Esophagus muscularis mucosa (tissue), 4 donors: ENCODE measurements at places on chromosomes 12 and 14. TPM values are rescaled to one million over a fixed set of nuclear protein-coding genes. Genes with fewer than 3 reads are reported as not detected.

- no peak for DNase-seq
- H3K4me3 ChIP-seq = no peak overlapping the region
- no peaks in the 10 kb centered on the region for H3K4me1 ChIP-seq
- H3K36me3 ChIP-seq = no peaks in the 10 kb centered on the region
These were observed 62.6 kb upstream of the ESRRB start for GRCh38 chr14:76313303-76313702.

DNA sequence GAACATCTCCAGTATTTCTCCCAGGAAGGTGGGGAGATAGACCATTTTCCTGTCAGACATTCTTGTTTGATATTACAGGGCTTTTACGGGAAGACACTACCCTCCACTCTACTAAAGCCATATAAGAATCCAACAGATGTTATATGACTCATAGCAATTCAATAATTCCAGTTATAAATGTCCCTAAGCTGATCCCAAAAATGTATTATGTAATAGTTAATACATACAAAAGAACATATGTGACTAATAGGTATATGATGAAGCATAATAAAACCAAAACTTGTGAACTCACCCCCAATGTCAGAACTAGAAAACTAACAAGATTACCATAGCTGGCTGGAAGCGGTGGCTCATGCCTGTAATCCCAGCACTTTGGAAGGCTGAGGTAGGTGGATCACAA, 84.2 kb downstream of the EFCAB11 start:
- H3K27ac ChIP-seq = no peak overlapping the region
- no peaks in the 10 kb centered on the region for H3K36me3 ChIP-seq
- no peaks in the 10 kb centered on the region for H3K4me1 ChIP-seq
- DNase-seq = no peak

DNA sequence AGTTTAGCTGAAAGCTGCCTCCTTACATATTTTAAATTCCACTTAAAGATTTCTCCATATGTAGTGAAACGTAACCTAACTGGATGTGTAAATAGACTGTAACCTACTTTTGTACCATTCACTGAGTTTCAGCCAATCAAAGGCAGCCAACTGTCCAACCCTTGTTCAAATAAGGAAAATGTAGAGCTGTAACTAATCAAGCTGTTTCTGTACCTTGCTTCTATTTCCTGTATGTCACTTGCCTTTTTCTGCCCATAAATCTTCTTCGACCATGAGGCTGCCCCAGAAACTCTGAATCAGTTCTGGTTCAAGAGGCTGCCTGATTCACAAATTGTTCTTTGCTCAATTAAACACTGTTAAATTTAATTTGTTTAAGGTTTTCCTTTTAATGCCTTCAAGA, 6.3 kb downstream of the SLC7A8 start:
- no peak overlapping the region for H3K4me3 ChIP-seq
- H3K27ac ChIP-seq = no peak overlapping the region
- no peaks in the 10 kb centered on the region for H3K27me3 ChIP-seq
- no peaks in the 10 kb centered on the region for H3K36me3 ChIP-seq

DNA sequence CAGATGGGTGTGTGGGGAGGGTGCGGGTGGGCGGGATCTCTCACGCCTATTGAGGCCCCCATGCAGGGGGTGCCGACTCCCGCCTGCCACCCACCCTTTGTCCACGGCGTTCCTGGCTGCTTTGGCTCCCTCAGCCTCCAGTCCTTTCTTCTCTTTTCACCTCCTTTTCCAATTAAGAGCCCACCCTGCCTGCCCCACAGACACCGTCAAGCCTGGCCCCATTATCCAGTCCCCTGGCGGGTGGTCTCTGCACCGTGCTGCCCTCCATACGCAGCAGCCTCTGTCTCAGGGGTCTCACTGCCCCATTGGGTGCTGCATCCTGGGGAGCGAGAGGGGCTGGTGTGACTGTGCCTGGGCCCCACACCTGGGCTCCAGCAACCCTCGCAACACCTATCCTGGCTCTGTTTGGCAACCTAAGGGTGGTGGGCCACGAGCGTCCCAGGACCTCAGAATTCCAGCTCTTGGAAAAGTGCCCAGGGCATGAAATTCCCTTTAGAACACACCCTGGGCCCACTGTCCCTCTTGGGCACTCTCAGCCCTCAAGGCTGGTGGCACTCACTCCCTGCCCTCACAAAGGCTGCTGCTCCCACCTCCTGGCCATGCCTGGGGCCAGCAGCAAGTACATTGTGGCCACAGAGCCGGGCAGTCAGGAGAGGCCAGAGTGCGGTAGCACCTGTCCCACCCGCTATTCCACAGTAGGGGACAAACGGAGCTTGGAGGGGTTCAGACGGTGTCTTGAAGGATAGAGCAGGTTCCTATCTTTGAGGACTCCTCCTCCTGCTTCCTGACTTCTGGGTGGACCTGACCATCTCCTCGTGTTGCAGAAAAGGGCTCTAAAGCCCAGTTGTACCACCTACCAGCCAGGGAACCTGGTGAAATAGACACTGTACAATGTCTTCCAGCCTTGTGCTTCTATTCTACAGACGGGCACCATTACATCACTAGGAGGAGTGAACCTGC, 114.1 kb downstream of the KIF26A start:
- H3K36me3 ChIP-seq = no peaks in the 10 kb centered on the region
- no peak for DNase-seq
- no peaks in the 10 kb centered on the region for H3K4me1 ChIP-seq
- H3K27me3 ChIP-seq = peaks cover 16% of the 10 kb centered on the region
- no peak overlapping the region for H3K4me3 ChIP-seq

PTCSC3 gene
- not detected for total RNA-seq

- DNase-seq = no peak
- no peak overlapping the region for H3K27ac ChIP-seq
- H3K4me1 ChIP-seq = no peaks in the 10 kb centered on the region
- H3K4me3 ChIP-seq = no peak overlapping the region
- no peaks in the 10 kb centered on the region for H3K27me3 ChIP-seq
These were observed 91.7 kb upstream of the DIO3 start for GRCh38 chr14:101469382-101470247.

DNA sequence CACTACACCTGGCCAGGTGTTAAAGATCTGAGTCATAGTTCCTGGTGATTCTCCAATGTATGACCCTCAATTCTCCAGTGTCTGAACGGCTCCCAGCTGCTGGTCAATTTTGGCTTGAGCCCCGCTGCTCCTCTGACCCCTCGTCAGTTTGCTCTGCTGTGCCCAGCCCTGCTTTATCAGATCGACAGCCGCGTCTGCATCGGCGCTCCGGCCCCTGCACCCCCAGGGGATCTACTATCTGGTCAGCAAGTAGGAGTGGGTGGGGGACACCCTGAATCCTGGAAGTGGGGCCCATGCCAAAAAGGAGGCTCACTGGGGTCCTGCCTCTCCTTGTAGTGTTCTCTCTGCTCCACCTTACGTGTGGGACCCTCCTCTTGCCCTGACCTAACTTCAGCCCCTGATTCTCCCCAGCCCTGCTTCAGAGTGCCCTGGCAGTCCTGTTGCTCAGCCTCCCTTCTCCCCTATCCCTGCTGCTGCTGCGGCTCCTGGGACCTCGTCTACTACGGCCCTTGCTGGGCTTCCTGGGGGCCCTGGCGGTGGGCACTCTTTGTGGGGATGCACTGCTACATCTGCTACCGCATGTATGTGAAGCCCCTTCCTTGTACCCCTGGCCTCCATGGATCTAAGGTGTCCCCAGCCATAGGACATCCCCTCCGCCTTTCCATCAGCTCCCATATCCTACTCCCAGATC, 5.0 kb downstream of the SLC39A5 start:
- no peak overlapping the region for H3K27ac ChIP-seq
- DNase-seq = no peak
- no peaks in the 10 kb centered on the region for H3K4me1 ChIP-seq
- H3K36me3 ChIP-seq = peaks cover 36% of the 10 kb centered on the region
- H3K27me3 ChIP-seq = no peaks in the 10 kb centered on the region

ZNF385A gene
- 32.6 TPM for total RNA-seq

- peaks cover 62% of the 10 kb centered on the region for H3K4me1 ChIP-seq
- no peaks in the 10 kb centered on the region for H3K27me3 ChIP-seq
- no peak for DNase-seq
- H3K4me3 ChIP-seq = no peak overlapping the region
- peak overlapping the region; percentile 58 for H3K27ac ChIP-seq
- no peaks in the 10 kb centered on the region for H3K36me3 ChIP-seq
These were observed 11.7 kb downstream of the CAMKK2 start for GRCh38 chr12:121284551-121285390.

GRCh38 chr12:26688344-26688904, 144.6 kb downstream of the ITPR2 start:
- no peak overlapping the region for H3K27ac ChIP-seq
- no peak for DNase-seq
- H3K4me1 ChIP-seq = peaks cover 9% of the 10 kb centered on the region
- no peaks in the 10 kb centered on the region for H3K27me3 ChIP-seq
- H3K4me3 ChIP-seq = no peak overlapping the region

GRCh38 chr14:100714258-100714892, 12.3 kb upstream of the DLK1 start:
- no peak for DNase-seq
- peaks cover under 1% of the 10 kb centered on the region for H3K27me3 ChIP-seq
- H3K36me3 ChIP-seq = no peaks in the 10 kb centered on the region
- no peak overlapping the region for H3K4me3 ChIP-seq
- H3K4me1 ChIP-seq = peaks cover 8% of the 10 kb centered on the region

- no peaks in the 10 kb centered on the region for H3K27me3 ChIP-seq
- H3K36me3 ChIP-seq = no peaks in the 10 kb centered on the region
- H3K27ac ChIP-seq = peak within 1 kb of the TSS; percentile 98
- H3K4me1 ChIP-seq = peaks cover 65% of the 10 kb centered on the region
These were observed at the start of gene MAP3K12 for GRCh38 chr12:53499266-53500141. MAP3K12 (minus strand) TSS chr12:53499458; CDS start chr12:53487391, 12,067 bp downstream.

- H3K36me3 ChIP-seq = no peaks in the 10 kb centered on the region
- no peak overlapping the region for H3K27ac ChIP-seq
- no peaks in the 10 kb centered on the region for H3K4me1 ChIP-seq
- no peak overlapping the region for H3K4me3 ChIP-seq
These were observed 1445.4 kb downstream of the AACS start for GRCh38 chr12:126510630-126511029.

DNA sequence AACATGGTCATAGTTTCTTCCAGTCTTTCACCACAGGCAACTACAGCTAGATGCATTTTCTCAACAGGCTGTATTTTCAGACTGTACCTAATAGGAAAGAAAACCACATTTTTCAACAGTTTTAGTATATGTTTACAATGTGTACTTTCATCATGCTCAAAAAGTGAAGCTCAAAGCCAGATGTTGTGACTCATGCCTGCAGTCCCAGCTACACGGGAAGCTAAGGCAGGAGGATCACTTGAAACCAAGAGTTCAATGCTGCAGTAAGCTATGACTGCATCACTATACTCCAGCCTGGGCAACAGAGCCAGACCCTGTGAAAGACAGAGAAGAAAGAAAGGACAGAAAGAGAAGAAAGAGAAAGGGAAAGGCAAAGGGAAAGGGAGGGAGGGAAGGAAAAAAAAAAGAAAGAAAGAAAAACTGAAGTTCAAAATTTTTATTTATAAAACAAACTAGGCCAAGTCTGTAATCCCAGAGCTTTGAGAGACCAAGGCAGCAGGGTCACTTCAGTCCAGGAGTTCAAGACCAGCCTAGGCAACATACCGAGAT, 25.5 kb downstream of the GXYLT1 start:
- no peaks in the 10 kb centered on the region for H3K4me1 ChIP-seq
- H3K36me3 ChIP-seq = peaks cover 14% of the 10 kb centered on the region
- H3K27me3 ChIP-seq = no peaks in the 10 kb centered on the region
- H3K27ac ChIP-seq = no peak overlapping the region
- H3K4me3 ChIP-seq = no peak overlapping the region
- DNase-seq = no peak

GRCh38 chr14:23831596-23831995, 122.0 kb upstream of the DHRS4 start:
- no peak overlapping the region for H3K4me3 ChIP-seq
- H3K36me3 ChIP-seq = no peaks in the 10 kb centered on the region
- H3K27me3 ChIP-seq = no peaks in the 10 kb centered on the region

OVCH1 gene
- 0.17 TPM for total RNA-seq

GRCh38 chr12:123245678-123246077, 12.4 kb downstream of the MTRFR start:
- H3K27ac ChIP-seq = no peak overlapping the region
- H3K4me3 ChIP-seq = no peak overlapping the region
- no peaks in the 10 kb centered on the region for H3K27me3 ChIP-seq
- H3K4me1 ChIP-seq = peaks cover 25% of the 10 kb centered on the region

- H3K4me3 ChIP-seq = no peak overlapping the region
- DNase-seq = no peak
- no peaks in the 10 kb centered on the region for H3K27me3 ChIP-seq
- peaks cover 13% of the 10 kb centered on the region for H3K4me1 ChIP-seq
- H3K27ac ChIP-seq = no peak overlapping the region
These were observed 6.0 kb upstream of the DACT1 start for GRCh38 chr14:58631732-58632131.

DNA sequence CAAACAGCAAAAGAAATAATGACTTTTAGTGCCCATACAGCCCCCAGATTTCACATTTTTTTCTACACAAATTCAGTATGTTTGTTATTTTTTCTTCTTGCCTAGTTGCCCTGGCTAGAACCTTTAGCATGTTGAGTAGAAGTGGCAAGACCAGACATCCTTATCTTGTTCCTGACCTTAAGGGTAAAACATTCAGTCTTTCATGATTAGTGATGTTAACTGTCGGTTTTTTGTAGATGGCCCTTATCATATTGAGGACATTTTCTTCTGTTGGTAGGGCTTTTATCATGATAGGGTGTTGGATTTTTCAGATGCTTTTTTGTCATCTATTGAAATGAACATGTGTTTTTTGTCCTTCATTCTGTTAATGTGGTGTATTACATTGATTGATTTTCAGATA, 17.1 kb downstream of the IRAK3 start:
- no peak overlapping the region for H3K27ac ChIP-seq
- DNase-seq = no peak
- H3K4me1 ChIP-seq = no peaks in the 10 kb centered on the region
- H3K27me3 ChIP-seq = no peaks in the 10 kb centered on the region
- no peaks in the 10 kb centered on the region for H3K36me3 ChIP-seq

GRCh38 chr12:113955109-113955970, 10.8 kb downstream of the RBM19 start:
- peaks cover 100% of the 10 kb centered on the region for H3K36me3 ChIP-seq
- H3K4me1 ChIP-seq = no peaks in the 10 kb centered on the region
- H3K4me3 ChIP-seq = no peak overlapping the region
- no peak overlapping the region for H3K27ac ChIP-seq

LIN7A gene
- 9.3 TPM for total RNA-seq

AVPR1A gene
- total RNA-seq = 12.9 TPM

DNA sequence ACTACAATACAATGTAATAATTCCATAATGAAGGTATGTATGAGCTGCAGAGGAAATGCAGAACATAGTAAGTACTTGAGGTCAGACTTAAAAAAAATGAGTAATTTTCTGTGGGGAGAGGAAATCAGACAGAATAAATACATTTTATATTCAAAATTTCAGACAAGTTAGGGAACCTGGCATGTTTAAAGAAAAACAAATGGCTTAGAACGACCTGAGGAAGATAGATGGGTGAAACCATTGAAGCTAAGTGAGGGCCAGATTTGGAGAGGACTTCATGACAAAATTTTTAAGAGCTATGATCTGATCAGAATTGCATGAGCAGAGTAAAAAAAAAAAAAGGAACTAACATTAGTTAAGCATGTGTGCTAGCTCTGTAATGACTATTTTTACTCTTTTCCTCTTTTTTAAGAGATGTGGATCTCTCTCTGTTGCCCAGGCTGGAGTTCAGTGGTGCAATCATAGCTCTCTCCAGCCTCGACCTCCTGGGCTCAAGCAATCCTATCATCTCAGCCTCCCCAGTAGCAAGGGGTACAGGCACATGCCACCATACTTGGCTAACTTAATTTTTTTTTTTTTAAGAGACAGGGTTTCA, 157.6 kb upstream of the PDE3A start:
- no peak for DNase-seq
- no peaks in the 10 kb centered on the region for H3K27me3 ChIP-seq
- H3K4me3 ChIP-seq = no peak overlapping the region
- H3K4me1 ChIP-seq = peaks cover 46% of the 10 kb centered on the region
- H3K27ac ChIP-seq = no peak overlapping the region

GRCh38 chr12:56461235-56462159, 6.9 kb upstream of the SPRYD4 start:
- no peaks in the 10 kb centered on the region for H3K4me1 ChIP-seq
- H3K27ac ChIP-seq = no peak overlapping the region
- H3K4me3 ChIP-seq = no peak overlapping the region
- H3K27me3 ChIP-seq = no peaks in the 10 kb centered on the region
- no peak for DNase-seq
